NCI-H2081 treated with DMSO at 0.1 percent for 48 hours (cell line): ENCODE measurements at places on chromosomes 16 and 17.

DNA sequence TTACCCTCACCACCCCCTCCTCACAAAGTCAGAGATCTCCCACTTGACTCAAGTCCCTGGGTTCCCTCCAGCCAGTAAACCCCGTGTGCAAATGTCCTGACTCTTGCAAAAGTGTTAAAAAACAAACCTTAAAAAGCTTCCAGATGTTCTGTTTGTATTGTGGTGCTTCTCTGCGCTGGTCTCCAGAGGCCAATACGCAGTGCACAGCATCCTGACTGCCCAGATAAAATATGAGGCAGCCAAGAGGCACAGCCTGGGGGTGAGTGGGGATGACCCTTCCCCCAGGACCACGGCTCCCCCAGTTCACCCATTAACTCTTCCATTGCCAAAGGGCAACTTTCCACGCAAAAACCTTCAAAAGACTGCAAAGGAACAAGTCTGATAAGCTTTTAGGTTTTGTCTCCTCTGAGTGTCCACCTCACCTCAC lies 291.8 kb downstream of the SOX9 start:
- no peak for DNase-seq

GRCh38 chr17:83064732-83065659 lies 14.4 kb upstream of the METRNL start:
- DNase-seq = no peak

- DNase-seq = no peak
Measured at GRCh38 chr16:58814348-58814801, 80.3 kb upstream of the GOT2 start.

DNA sequence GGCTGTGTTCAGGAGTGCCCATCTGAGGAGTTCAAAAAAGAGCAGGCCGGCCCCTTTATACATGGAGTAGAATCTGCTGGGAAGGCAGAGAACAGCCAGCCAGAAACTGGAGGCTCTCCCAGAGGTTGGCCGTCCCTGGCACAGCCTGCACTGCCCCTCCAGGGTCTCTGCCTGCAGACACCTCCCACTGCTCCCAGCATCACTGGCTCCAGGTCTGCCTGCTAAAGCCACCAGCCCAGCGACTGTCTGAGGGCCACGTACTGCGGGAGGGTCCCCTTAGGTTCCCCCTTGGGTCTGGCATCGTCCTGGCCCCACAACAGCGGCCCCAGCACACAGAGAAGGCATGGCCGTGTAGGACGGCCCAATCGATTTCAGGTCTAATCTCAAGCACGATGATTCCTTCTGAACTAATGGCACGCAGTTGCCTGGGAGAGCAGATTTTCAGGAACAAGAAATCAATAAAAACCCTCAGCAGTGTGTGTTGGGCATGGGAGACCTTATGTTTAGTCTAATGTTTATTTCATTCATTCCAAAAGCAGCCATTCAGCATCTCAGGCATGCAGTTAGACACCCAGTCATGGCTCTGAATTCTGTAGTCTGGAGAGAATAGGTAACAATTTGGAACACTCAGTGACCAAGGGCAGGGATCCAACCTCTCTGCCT lies 95.6 kb downstream of the PGS1 start:
- no peak for DNase-seq

DNA sequence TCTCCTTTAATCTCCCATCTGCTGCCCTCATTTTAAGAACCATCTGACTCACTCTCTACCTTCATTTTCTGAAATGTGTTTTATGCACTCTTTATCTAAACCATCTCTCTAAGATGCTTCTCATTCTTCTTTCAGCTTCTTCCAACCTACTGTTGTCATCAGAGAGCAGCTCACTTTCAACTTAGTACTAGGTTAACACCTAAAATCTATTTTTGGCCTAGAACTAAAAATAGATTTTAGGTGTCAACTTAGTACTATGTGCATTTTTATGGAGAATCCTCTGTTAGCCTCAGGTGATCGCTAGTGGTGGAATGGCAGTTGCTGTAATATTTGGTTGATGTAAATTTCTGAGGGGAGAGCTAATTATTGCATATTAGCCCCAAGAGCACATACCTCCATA lies 277.1 kb downstream of the KCNJ2 start:
- DNase-seq = no peak

DNA sequence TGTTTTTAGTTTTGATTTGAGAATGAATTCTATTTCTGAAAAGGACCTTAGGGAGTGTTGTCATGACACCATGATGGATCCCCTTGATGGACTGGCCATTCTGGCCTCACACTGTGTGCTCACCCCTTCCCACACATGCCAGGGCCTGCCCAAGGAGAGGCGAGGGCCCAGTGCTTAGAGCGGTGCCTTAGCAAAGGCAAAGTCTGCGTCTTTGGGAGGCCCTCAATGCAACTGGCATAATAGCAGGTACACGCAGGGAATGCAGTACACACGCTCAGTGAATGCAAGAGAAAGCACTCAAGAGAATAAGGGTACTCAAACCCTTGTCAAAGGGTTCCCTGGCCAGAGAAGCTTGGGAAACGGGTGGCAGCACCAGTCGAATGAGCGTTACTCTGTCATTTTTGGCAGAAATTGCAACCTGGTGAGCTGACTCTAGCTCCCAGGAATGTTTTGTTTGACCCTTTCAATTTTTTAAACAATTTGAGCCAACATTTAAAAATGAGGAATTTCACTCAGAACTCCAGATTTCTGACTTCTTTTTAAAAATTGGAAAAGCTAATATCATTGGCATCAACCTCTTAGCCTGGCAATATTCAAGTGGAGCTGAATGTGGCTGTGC lies 32.1 kb downstream of the NKD1 start:
- DNase-seq = no peak

GRCh38 chr17:58565389-58566311 lies 51.2 kb upstream of the MTMR4 start:
- no peak for DNase-seq

- no peak for DNase-seq
Measured at GRCh38 chr16:89815639-89816348, 653 bp downstream of the FANCA start.

GRCh38 chr16:85029408-85029784 lies 1.8 kb downstream of the KIAA0513 start:
- no peak for DNase-seq

DNA sequence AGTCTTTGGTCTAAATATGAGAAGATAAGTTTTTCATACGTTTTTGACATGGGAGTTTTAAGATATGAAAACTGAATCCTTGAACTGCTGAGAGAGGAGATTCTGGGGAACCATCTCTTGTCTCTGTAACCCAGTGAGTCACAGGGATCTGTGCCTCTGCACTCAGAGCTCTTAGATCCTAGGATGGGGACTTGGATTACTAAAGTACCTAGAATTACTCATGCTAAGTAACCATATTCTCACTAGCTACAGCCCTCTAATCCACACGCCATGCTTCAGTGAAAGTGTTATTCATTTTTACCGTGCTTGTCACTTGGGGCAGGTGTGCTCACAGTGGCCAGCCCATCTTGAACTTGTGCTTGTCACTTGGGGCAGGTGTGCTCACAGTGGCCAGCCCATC lies 2.0 kb downstream of the MRM3 start:
- DNase-seq = no peak

DNA sequence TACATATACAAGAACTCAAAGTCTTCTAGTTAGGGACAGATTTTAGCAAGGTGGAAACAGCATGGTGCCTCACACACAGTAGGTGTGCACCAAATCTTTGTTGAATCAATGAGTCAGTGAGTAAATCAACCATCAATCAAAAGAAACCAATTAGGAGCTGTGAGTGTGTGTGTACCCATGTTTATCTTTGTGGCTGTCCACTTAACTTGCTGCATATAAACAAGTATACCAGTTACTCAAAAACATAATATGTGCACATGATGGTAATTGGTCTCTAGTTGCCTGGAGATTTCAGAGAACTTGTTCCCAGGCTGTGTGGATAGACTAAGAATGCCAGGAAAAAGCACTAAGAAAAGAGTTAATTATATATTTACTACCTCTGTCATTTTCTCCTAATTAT lies 272.2 kb upstream of the CCL2 start:
- DNase-seq = no peak

DNA sequence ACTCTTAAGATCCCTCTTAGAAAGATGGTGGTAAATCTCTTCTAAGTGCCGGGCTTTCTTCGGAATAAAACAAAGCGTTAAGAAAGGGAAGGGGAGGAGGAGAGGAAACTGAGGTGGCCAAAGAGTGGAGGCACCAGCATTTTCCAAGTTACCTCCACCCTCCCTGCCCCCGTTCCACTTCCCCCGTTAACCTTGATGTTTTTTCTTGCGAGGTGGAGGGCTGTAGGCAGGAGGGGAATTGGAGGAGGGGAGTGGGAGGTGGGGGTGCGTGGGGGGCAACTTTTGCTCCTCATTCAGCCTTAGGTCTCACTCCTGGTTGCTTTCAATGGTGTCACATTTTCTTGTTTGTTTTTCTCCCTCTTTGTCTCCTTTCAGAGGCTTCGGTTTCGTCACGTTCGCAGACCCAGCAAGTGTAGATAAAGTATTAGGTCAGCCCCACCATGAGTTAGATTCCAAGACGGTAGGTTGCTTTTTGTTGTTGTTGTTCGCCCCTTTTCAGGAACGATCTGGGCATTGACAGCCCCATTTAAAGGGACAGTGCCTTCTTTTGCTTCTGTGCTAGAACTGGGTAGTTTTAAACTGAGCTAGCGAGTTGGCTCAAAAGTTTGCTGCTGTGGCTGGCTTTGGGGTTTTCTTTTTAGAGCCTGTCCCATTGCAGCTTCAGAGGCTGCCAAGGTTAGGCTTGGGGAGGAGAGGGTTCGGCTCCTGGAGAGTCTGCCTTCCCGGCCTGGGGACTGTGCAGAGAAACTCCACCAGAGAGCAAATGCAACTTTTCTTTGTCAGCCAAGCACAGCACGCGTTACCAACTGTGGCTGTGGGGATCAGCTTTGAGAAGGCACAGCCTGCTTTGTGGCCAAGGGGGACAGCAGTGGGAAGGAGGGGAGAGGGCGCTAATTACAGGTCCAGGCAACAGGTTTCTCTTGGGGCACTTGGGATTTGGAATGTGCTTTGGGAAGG lies 1.9 kb downstream of the MSI2 start:
- DNase-seq = no peak

DNA sequence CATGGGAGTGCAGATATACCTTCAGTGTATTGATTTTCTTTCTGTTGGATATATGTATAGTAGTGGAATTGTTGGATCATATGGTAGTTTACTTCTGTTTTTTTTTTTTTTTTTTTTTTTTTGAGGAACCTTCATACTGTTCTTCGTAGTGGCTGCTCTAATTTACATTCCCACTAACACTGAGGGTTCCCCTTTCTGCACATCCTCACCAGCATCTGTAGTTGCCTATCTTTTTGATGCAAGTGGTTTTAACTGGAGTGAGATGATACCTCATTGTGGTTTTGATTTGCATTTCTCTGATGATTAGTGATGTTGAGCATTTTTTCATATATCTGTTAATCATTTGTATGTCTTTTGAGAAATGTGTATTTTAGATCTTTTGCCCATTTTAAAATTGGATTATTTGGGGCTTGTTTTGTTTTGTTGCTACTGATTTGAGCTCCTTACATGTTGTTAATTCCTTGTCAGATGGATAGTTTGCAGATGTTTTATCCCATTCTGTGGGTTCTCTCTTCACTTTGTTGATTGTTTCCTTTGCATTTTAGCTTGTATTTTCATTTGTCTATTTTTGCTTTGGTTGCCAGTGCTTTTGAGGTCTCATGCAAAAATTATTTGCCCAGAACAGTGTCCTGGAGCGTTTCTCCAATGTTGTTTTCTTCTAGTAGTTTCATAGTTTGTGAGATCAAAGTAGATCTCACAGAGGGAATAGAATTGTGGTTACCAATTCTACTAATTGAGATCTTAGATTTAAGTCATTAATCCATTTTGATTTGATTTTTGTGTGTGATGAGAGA lies 25.0 kb upstream of the BCAS3 start:
- DNase-seq = no peak
